ENCODE measurements at places on chromosomes 5 and 9. TPM values are rescaled to one million over a fixed set of nuclear protein-coding genes. Genes with fewer than 3 reads are reported as not detected.

ERCC8 gene
- 25.6 TPM for total RNA-seq

PRR16 gene
- total RNA-seq: 1.3 TPM

ACOT12 gene
- not detected for total RNA-seq

LVRN gene
- 0.20 TPM for total RNA-seq

IL31RA gene
- 0.68 TPM for total RNA-seq
